ENCODE measurements at places on chromosomes 7 and 10.

- DNase-seq: no peak
Observed at GRCh38 chr7:117870448-117871130, 2.7 kb downstream of the CTTNBP2 start.

DNA sequence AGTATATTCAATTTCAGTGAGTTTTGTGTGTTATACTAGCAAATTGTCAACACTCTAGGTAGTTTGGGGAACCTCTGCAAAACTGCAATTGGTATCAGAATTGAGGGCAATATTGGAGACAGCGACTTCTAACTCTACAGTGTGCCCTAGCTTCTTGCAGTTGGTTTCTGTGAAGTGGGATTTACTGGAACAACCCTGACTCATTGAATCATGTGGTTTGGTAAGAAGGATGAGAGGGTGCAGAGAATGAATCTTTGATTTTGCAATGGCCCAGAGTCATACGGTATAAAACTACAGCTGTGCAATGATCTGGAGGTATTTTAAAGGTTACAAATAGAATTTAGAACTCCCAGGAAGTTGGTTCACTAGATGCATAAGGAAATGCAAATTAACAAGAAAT lies 129.1 kb upstream of the PPP1R3A start:
- no peak for DNase-seq

GRCh38 chr7:144903201-144903600 lies 67.3 kb upstream of the TPK1 start:
- DNase-seq: no peak

DNA sequence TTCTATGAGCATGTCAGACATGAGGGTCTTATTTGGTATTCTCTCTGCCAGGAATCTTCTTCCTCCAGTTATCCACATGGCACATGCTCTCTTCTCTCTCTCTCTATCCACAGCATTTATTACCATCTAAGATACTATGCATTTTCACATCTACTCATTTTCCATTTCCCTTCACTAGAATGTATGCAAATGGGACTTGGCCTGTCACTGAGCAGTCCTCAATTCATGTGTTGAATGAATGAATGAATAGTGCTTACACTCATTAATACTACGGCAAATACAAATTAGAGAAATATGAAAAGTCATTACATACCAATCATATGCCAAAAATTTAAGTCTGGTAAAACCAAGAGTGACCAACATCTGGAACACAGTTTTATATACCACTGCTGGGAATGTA lies 34.0 kb downstream of the COA1 start:
- DNase-seq: no peak

DNA sequence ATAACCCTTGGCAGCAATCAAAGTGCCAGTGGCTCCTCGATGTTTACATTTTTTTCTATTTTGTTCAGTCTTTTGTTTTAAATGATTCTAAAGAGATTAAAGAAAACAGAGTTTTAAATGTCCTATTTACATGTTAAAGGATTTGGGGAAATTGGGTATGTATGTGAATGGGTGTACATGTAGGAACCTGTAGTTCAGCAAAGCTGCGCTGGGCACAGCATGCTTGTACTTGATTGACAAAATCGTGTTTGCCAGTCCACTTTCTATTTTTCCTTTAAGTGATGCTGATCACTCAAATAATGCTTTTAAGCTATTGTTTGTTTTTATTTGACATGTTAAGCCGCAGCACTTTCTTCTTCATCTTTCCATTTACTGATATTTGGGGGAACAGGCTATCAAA lies 40.9 kb downstream of the FHIP2A start:
- no peak for DNase-seq

- DNase-seq: no peak
Observed at GRCh38 chr10:15824498-15824897, 35.8 kb downstream of the MINDY3 start.

- no peak for DNase-seq
Observed at GRCh38 chr10:29622382-29622922, 12.3 kb downstream of the SVIL start.

GRCh38 chr7:51040787-51041186 lies 258.1 kb upstream of the GRB10 start:
- no peak for DNase-seq

DNA sequence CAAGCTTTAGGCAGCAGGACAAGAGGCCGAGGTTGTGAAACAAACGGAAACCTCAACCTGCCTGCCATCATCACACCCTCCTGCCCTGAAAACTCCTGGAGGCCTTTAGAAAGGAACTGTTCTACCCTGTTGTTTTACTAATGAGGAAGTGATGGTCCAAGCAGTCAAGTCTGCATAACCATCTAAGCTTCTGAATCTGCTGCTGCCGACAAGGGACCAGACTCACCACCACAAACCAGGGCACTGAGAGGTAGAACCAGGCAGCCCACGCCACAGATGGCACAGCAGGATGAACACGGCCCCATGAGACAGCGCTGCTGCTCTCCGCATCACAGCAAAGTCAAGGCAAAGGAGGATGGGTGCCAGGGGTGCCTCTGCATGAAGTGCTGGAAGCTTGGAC lies 209.4 kb downstream of the CELF2 start:
- no peak for DNase-seq

GRCh38 chr10:83612746-83613145 lies 526.6 kb upstream of the GHITM start:
- DNase-seq: no peak

GRCh38 chr10:86310291-86310690 lies 56.3 kb downstream of the GRID1 start:
- no peak for DNase-seq

DNA sequence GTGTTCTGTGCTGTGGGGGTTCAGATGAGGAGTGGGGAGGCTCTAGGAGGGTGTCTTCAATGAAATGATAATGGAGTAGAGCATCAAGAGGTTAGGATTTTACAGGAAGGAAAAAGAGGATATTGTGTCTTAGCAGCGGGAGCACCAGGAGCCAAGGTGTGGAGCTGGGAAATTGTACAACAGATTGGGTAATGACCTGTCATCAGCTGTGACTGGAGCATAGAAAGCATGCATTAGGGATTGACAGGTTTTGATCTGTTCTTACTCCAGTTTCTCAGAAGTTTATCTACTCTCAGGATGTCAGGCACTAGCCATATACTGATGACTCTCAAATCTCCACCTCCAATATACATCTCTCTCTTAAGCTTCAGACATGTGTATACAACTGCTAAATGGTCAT lies 196.9 kb downstream of the ARHGAP12 start:
- no peak for DNase-seq

GRCh38 chr10:112980937-112981336 lies 30.9 kb downstream of the TCF7L2 start:
- DNase-seq: no peak

- no peak for DNase-seq
Observed at GRCh38 chr7:84389242-84389641, 194.7 kb upstream of the SEMA3A start.

GRCh38 chr10:51960494-51960895 lies 261.1 kb upstream of the CSTF2T start:
- DNase-seq: no peak

- peak; percentile 95 for DNase-seq
Observed at GRCh38 chr10:18659125-18659818, at the start of gene ARL5B. Gene ARL5B (plus strand): TSS chr10:18659431. CDS start chr10:18659638, 207 bp downstream.

DNA sequence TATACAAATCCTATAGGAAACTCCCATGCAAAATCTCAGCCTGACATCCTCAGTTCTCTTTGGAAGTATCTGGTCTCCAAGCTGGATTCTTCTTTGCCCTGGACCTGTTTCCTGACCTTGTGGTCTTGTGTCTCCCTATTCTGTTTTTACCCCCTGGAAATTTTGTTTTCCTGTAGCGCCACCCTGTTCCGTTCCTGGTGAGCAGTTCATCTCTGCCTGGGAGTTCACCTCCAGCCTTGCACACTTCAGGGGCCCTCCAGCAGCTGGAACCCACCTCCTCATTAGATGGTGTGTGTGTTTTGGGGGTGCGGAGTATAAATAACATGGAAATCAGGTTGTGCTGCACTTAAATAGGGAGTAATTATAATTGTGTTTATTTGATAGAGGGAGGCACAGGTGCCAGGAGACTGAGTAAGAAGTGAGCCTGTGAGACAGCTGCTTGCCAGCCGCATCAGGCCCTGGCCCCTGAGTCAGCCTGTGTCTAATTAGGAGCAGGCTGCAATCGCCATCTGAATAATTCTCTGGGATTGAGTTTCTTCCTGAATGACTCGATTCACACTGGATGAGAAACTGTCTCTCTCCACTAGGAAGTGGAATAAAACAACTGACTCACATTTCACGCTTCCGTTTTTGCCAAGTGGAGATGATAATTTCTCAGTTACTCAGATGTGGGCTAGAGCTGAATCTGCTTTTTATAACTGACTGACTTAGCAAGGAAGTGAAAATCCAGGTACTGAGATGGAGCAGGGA lies 69.4 kb upstream of the HECTD2 start:
- DNase-seq: no peak

DNA sequence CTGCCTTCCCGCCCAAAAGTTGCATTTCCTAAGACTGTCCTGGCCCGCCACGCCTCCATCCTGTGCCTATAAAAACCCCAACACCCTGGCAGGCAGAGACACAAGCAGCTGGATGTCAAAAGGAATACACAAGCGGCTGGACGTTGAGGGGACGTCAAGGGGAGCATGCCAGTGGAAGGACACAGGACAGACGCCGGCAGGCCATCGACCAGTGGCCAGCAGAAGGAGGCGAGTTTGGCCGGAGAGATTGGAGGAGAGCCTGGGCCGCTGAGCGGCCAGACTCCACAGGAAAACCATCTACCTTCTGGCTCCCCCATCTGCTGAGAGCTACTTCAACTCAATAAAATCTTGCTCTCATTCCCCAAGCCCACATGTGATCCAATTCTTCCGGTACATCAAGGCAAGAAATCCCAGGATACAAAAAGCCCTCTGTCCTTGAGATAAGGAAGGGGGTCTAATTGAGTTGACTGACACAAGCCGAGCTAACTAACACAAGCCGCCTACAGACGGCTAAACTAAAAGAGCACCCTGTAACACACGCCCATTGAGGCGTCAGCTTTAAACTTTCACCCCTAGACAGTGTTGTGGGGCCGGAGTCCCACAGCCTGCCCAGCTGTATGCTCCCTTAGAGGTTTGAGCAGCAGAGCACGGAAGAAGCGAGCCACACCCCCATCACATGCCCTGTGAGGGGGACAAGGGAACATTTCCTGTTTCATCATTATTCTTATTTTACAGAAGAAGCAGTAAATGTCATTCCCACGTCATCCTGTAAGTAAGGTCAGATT lies 150.3 kb upstream of the PHYHIPL start:
- no peak for DNase-seq

DNA sequence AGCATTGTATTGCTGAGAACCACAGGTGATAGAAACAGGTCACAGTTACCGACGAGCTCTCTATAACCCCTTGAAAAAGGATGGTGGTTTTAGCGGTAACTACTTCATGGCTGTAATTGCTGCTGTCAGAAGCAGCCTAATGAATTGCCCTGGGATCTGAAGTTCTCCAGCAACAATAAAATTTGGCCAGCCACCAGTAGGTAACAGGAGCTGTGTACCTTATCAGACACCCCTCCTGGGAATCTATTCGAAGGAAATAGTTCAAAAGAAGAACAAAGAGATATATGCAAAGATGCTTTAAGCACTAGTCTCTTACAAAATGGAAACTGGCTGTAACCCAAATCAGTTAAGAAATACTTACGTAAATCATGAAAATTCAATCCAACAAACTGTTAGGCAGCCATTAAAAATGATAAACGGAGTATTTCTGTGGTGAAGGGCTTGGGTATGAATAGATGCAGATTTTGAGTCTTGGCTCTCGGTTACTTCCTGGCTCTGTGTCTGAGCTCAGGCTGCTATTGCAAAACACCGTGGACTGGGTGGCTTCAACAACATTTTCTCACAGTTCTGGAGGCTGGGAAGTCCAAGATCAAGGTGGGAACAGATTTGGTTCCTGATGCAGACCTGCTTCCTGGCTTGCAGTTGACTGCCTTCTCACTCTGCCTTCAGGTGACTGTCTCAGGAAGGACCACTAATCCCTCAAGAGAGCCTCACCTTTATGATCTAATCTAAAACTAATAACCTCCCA lies 1.6 kb downstream of the MSRB2 start:
- no peak for DNase-seq

DNA sequence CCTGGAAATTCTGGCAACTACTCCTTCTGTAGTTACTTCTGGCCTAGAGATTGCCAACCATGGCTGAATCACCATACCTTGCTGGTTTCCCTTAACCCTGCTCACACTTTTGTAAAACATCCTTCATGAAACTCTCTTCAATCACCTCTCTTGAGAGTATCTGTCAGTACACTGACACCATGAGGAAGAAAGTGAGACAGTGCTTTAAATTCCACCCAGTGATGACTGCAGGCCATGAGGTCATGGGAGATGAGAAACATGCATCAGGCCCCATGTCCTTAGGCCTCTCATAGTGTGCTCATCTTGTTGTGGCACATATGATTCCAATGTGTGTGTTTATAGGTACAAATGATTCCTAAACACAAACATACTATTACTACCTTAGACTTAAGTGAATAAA lies 24.6 kb upstream of the NAMPT start:
- DNase-seq: no peak

DNA sequence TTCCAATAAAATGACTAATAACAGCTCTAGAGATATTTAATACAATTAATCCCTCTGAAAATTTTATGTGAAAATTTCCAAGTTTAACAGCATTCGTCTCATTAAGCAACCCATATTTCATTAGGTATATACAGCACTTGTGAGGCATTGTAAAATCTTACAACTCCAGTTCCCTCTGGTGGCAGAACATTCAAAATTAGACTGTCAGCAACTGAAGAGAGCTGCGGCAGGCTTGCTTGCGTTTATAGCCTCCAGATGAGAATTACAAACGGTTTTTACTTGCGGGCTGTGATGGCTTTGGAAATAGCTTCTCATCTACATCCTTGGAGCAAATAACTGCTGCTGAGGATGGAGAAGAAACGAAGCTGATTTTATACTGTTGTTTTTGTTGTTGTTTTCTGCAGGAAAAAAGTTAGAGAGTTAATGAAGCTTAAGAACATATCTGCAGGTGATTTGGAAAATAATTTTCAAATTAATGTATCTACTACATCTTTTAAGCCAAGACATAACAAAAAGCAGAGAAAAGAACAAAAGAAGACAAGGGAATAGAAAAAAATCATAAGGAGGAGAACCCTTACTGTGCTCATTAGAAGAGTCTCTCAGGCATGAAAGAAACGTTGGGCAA lies 171.3 kb downstream of the MAGI2 start:
- no peak for DNase-seq

DNA sequence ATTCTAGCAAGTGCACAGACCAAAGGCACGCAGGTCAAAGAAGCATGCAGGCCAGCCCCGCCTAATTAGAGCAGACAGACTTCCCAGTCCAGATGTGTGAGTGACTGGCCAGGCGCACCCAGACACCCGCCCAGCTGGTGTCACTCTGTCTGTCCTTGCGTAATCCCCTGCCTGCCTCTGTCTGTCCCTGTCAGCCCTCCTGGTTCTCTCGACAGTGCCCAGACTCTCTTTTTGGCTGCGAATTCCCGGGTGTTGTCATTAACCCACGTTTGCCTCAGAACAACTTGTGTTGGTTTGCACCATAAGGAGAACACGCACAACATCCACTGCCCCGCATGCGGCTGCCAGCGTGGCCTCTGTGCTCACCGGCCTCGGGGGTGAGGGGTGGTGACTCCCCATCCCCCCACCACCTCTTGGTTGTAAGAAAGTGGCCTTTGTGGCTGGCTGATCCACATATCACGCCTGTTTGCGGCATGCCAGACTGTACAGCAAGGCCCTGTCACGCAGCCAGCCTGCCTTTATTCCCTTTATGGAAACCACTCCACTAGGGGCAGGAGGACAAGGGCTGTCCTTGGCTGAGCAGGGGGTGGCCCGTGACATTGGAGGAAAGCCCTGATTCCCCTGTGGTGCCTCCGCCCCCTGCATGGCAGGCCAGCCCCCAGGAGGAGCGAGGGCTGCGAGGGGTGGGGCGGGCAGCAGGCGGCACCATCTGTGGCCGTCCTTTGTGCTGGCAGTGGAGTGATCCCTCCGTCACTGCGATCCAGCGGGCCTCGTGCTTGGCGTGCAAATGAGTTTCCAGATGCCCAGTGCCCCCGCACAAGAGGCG lies 72.8 kb upstream of the PPIF start:
- DNase-seq: no peak
